ENCODE measurements at places on chromosomes 6 and 20. TPM values are rescaled to one million over a fixed set of nuclear protein-coding genes. Genes with fewer than 3 reads are reported as not detected.
A peak's percentile ranks its signal among the peaks of the same experiment; 100 is the strongest.

The ADGRB3 gene
- 13.9 TPM for total RNA-seq

DNA sequence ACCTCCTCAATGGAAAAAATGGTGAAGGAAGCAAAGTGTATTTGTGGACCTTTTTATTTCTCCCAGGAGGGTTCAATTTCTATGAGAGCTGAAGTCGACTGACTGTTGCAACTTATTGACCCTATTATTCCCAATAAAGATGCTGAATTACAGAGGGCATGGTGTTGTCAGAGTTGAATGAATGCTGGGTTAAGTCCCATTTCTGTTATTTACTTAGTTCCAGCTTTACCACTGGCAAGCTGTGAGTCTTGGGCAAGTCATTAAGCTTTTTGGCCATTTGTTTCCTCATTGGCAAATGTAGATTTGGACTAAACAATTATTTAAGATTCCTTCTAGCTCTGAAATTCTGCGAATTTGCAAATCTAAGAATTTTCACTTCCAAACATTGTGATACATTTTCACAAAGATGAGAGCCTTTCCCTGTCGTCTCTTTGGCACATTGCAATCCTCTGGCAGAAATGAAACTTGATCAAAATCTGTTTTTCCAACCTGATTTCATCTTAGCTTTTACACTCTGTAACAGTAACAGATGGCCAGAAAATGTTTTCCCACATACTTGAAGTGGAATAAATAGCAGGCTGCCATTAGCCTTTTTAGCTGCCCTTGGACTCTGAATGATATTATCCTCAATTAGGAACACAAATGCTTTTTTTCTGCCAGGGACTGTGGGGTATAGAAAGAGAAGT lies 21.3 kb downstream of the BLTP3A start:
- no peak overlapping the region for H3K27ac ChIP-seq
- no peak overlapping the region for H3K4me3 ChIP-seq
- H3K4me1 ChIP-seq = peaks cover 10% of the 10 kb centered on the region
- H3K36me3 ChIP-seq = no peaks in the 10 kb centered on the region

The GPX5 gene
- total RNA-seq = not detected

DNA sequence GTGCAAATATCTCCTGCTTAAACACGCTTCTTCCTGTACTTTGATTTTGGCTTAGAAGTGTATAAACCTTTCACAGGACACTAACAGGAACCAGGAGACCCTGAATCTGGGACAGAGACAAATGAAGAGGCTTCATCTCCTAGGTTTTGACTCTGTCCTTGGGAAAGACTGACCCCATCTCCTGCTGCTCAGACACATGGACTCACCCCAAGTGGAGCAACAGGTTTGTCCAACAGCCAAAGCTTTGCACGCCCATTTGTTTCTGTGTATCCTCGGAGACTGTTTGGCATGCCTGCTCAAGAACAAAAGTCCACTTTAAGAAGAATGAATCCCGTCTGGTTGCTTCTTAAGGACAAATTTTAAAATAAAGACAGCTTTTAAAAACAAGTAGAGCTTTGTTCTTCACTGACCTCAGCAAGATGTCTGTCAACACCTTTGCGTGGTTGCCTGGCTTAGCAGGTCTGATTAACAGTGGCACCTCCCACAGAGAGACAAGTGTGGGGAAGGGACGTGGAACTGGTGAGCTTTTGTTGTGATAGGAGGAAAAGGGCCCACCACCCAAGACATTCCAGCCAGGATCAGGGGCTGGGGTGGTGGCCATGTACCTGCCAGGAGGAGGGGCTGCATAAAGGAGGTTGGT lies 202.6 kb downstream of the SOD2 start:
- H3K36me3 ChIP-seq = no peaks in the 10 kb centered on the region
- no peak overlapping the region for H3K4me3 ChIP-seq
- peaks cover 1% of the 10 kb centered on the region for H3K27me3 ChIP-seq
- no peaks in the 10 kb centered on the region for H3K4me1 ChIP-seq

GRCh38 chr20:4671015-4671414 lies 50.7 kb upstream of the PRND start:
- no peak overlapping the region for H3K4me3 ChIP-seq
- no peaks in the 10 kb centered on the region for H3K36me3 ChIP-seq
- H3K4me1 ChIP-seq = peaks cover 2% of the 10 kb centered on the region
- no peak overlapping the region for H3K27ac ChIP-seq

GRCh38 chr6:132259070-132259469 lies 142.2 kb downstream of the MOXD1 start:
- peaks cover 1% of the 10 kb centered on the region for H3K27me3 ChIP-seq
- H3K4me3 ChIP-seq = no peak overlapping the region
- no peaks in the 10 kb centered on the region for H3K4me1 ChIP-seq
- H3K36me3 ChIP-seq = no peaks in the 10 kb centered on the region
- DNase-seq = no peak

DNA sequence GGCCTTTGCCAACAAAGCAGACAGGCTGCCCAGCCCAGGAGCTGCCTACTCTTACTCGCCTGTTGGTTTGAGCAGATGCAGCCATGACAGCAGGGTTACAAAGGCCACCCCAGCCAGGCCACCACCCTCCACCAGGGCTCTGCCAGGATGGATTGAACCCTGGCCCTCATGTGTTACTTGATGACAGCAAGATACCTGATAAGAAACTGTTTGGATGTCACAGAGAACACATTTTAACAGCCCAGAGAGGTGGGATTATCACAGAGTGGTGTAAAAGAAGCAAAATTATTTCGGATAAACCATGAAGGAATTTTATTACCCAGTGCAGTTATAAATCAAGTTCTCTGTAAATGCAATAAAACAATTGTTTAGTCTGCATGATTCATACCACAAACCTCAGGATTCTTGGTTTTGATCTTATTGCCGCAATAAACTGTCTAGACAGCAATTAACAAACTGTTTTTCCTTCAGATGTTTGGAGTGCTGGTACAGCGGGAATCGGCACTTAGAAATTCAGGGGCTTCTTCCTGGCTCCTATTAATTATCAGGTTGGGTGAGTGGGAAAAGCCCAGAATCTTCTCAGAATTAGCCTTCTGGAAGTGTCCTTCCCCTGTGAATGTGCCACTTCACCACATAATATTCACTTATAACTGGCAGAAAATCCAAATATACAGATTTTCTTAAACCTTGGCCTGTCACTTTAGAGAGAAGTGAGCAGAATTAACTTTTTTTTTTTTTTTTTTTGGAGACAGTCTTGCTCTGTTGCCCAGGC lies 58.0 kb upstream of the SALL4 start:
- no peaks in the 10 kb centered on the region for H3K27me3 ChIP-seq
- no peak for DNase-seq
- H3K36me3 ChIP-seq = no peaks in the 10 kb centered on the region

The ADGRG6 gene
- total RNA-seq = 36.6 TPM

GRCh38 chr6:11353921-11354389 lies 121.5 kb upstream of the NEDD9 start:
- peak overlapping the region; percentile 65 for H3K27ac ChIP-seq
- no peak overlapping the region for H3K4me3 ChIP-seq
- DNase-seq = no peak
- peaks cover 23% of the 10 kb centered on the region for H3K4me1 ChIP-seq
- H3K27me3 ChIP-seq = peaks cover 6% of the 10 kb centered on the region
- no peaks in the 10 kb centered on the region for H3K36me3 ChIP-seq

DNA sequence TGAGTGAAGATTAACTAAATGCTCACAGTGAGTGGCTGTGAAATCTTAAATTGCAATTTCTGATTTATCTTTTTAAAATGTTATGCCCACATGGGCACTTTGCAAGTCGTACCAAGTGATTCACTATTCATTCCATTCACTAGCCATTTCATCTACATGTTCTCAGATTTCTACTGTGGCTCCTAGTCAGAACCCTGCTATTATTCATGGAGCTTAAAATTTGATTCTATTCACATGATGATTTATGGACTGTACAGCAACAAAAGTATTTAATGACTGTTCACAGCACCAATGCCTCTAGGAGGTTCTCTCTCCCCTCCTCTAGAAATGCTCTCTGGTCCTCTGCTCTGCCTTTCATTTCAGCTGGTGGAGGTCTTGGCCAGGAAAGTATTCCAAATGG lies 133.5 kb upstream of the MAP3K7 start:
- no peaks in the 10 kb centered on the region for H3K36me3 ChIP-seq
- DNase-seq = no peak
- H3K27me3 ChIP-seq = peaks cover 2% of the 10 kb centered on the region
- H3K4me1 ChIP-seq = peaks cover 32% of the 10 kb centered on the region
- no peak overlapping the region for H3K4me3 ChIP-seq

DNA sequence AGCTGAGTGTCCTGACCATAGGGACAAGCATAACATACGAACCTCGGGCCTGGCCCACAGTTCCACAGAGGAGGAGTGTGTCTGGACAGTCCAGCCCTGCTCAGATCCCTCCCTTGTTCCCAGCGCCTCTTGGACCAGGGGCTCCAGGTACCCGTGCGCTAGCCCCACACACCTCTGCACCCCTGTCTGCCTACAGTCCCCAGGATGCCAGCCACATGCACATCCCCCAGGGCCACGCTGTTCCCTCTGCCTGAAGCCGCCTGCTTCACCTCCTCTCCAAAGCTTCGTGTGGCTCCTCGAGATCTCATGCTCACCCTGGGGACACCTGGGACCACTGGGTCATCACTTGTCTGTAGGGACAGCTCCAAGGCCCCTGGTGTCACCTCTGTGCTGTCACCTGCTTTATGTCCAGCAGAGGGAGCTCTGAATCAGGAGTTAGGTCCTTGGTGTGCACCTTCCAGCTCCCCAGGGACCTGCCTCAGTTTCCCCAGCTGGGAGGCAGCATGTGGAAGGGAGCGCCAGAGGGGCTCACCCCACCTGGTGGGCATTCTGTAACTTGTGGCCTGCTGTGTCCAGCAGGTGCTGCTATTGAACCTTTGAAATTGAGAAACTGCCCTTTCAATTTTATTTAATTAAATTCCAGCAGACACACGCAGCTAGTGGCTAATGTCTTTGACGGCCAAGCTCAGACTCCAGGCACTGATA lies 7.3 kb upstream of the YTHDF1 start:
- H3K27ac ChIP-seq = no peak overlapping the region
- H3K36me3 ChIP-seq = no peaks in the 10 kb centered on the region
- peak; percentile 57 for DNase-seq
- H3K4me1 ChIP-seq = peaks cover 13% of the 10 kb centered on the region

The TSBP1 gene
- not detected for total RNA-seq

- H3K27ac ChIP-seq = no peak overlapping the region
- H3K4me1 ChIP-seq = peaks cover 18% of the 10 kb centered on the region
- H3K27me3 ChIP-seq = no peaks in the 10 kb centered on the region
- no peaks in the 10 kb centered on the region for H3K36me3 ChIP-seq
- H3K4me3 ChIP-seq = no peak overlapping the region
Observed at GRCh38 chr6:168545428-168545827, 104.4 kb downstream of the SMOC2 start.

GRCh38 chr6:3585320-3585935 lies 128.6 kb upstream of the SLC22A23 start:
- no peaks in the 10 kb centered on the region for H3K36me3 ChIP-seq
- no peak overlapping the region for H3K27ac ChIP-seq
- H3K4me3 ChIP-seq = no peak overlapping the region
- no peaks in the 10 kb centered on the region for H3K27me3 ChIP-seq
- peaks cover 12% of the 10 kb centered on the region for H3K4me1 ChIP-seq

GRCh38 chr6:170293341-170294231 lies 2.7 kb upstream of the DLL1 start:
- peaks cover 85% of the 10 kb centered on the region for H3K27me3 ChIP-seq
- no peak overlapping the region for H3K27ac ChIP-seq
- no peak overlapping the region for H3K4me3 ChIP-seq
- H3K36me3 ChIP-seq = no peaks in the 10 kb centered on the region
- DNase-seq = no peak

- peaks cover 20% of the 10 kb centered on the region for H3K27me3 ChIP-seq
- DNase-seq = no peak
- H3K4me3 ChIP-seq = no peak overlapping the region
- no peak overlapping the region for H3K27ac ChIP-seq
- peaks cover 13% of the 10 kb centered on the region for H3K4me1 ChIP-seq
Observed at GRCh38 chr6:33075208-33075567, 602 bp upstream of the HLA-DPB1 start.

DNA sequence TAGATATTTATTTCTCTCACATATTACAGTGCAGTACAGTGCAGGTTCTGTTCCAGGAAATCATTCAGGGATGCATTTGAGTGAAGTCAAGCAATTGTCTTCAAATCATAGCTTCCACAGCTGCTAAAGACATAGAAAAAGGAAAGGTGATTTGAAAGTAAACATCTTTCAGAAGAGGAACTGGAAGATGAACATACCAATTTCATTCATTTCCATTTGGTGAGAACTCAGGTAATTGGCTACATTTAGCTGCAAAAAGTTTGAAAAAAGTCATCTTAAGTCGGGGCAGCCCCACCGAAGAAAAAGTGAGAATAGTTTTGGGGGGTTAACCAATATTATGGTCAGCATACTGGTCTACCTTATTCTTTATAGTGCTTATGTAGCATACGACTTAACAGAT lies 61.4 kb upstream of the IL20RA start:
- H3K4me3 ChIP-seq = no peak overlapping the region
- no peaks in the 10 kb centered on the region for H3K27me3 ChIP-seq
- DNase-seq = no peak
- no peaks in the 10 kb centered on the region for H3K4me1 ChIP-seq

DNA sequence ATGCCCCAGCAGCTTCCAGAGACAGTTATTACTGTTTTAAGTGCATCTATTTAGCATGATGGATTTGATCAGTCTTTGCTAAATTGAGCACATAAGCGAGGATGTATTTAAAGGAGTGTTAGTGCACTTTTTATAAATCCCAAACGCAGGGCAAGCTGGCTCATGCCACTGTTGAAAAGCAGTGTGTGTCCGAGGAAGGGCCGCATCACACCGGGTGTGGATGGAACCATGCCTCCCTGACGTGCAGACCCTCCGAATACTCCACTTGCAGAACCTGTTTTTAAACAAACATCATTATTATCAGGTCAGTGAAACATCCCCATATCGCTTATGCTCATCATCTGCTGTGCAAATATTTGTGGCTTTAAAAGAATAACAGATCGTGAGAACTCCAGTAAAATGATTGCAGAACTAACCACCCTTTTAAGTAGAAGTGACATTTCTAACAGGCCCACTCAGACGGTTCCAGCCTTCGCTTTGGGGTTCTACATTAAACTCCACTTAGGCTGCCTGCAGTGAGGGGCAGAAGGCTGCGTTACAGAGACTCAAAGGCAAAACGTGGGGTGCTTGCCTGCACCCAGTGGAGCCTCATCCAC lies 190.1 kb downstream of the CDH4 start:
- no peak for DNase-seq
- H3K27ac ChIP-seq = no peak overlapping the region
- H3K36me3 ChIP-seq = no peaks in the 10 kb centered on the region
- H3K27me3 ChIP-seq = peaks cover 16% of the 10 kb centered on the region
- H3K4me1 ChIP-seq = peaks cover 12% of the 10 kb centered on the region
- H3K4me3 ChIP-seq = no peak overlapping the region

DNA sequence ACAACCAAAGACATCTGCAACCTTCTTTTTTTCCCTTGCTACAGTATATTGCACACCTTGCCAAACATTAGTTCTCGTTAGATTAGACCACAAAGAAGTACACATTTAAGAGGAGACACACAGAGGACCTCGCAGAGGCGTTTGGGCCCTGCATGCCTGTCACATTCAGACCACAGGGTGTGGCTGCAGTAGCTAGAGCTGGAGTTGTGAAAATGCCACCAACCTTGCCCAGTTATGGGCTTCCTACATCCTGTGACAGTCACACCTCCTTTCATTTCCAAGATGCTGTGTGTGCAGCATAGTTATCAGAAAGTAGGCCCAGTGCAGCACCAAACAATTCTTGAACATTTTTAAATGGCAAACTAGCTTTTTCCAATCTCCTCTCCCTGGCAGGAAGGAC lies 2.4 kb downstream of the SYNE1 start:
- no peak for DNase-seq
- no peak overlapping the region for H3K27ac ChIP-seq
- H3K4me3 ChIP-seq = peak overlapping the region; percentile 88

The SLC16A10 gene
- 18.0 TPM for total RNA-seq

Measured in mesothelial cell of epicardium (in vitro differentiated cells).